ENCODE measurements at places on chromosomes 12 and 14.

- no peak for DNase-seq
Measured at GRCh38 chr14:99691111-99691885, 7.2 kb downstream of the CYP46A1 start.

DNA sequence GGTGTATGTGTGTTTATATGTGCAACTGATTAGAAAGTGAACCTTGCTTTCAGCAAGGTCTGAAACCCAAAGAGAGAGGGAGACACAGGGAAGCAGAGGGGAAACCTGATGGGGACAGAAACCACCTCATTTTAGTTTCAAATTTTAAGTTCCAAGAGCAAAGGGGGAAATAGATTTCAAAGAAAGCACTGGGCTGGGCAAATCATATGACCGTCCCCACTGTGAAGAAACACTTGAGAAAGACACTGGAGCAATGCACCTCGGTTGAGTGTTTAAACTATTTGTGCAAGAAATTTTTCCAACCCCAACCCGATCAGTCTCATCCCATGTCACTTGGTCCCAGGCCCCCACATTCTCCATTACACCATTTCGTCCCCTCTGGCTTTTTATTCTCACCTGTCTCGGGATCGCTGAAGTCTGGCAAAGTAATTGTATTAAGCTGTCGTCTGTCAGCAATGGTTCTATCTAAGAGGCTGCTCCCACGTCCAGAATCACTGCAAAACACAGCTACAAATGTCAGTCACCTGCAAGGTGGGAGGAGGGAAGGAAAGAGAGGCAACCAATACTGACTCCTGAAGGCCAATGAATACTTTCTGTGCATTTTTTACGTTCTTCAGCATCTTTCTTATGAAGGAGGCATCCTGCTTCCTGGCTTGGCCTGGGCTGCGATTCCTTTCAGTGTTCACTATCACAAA is 205.7 kb downstream of the TTC7B start:
- no peak for DNase-seq

DNA sequence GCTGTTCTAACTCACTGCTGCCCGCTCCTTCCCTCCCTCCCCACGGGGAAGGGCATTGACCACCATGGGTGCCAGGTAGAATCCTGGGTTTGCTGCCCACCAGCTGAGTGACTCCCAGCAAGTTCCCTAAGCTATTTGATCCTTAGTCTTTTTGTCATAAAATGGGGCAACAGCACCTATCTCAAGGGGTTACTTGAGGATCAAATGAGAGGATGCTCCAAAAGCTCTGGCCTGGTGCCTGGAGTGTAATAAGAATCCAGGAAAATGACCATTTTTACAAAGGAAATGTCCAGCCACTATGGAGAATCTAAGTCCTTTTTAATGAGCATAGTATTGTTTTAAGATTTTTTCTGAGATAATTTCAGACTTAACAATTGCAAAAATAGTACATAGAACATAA is 61.4 kb upstream of the CMKLR1 start:
- DNase-seq = no peak

- no peak for DNase-seq
Measured at GRCh38 chr14:106083082-106083481, 556.7 kb downstream of the TMEM121 start.

DNA sequence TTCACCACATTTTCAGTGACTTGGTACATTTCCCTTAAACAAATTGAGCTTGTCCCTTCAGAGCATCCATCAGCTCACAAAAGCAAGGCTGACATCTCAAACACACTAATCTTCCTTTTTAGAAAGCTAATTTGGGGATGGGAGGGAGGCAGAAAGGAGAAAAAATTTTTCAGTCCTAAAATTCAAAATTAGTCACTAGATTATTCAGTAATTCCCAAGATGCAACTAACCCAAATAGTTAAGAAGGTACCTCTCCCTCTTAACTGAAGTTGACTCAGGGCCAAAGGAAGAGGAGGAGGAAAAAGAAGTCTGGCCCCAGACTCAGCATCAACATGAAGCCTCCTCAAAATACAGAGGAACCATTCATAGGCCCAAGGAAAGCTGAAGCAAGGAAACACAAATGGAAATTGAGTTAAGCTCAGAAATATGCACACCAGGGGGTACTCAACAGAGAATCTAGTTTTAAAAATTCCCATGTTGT is 21.7 kb downstream of the CBX5 start:
- DNase-seq = no peak

- DNase-seq = peak; percentile 32
Measured at GRCh38 chr14:100221533-100222223, 17.3 kb upstream of the YY1 start.

- DNase-seq = no peak
Measured at GRCh38 chr12:110316861-110317260, 35.8 kb downstream of the ATP2A2 start.

- DNase-seq = no peak
Measured at GRCh38 chr12:108260969-108261368, 78.1 kb downstream of the CMKLR1 start.

GRCh38 chr14:34620839-34621238 is 9.1 kb downstream of the SNX6 start:
- no peak for DNase-seq

DNA sequence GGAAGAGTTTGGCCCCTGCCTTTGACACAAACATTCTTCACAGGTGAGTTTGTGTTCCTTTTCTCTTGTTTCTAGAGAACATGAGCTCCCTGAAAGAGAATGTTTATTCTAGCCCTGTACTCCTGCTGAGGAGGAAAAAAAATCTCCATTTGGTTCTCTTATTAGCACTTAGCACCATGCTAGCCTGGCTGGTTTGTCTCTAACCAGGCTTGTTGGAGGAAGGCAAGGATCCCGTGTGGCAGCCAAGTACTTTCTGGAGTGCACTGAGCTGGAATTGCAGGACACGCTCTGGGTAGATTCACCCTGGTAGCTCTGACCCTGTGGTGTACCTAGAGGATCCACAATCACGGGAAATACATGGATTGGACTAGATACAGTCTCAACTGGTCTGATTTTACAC is 41.9 kb downstream of the KCNA1 start:
- DNase-seq = no peak

DNA sequence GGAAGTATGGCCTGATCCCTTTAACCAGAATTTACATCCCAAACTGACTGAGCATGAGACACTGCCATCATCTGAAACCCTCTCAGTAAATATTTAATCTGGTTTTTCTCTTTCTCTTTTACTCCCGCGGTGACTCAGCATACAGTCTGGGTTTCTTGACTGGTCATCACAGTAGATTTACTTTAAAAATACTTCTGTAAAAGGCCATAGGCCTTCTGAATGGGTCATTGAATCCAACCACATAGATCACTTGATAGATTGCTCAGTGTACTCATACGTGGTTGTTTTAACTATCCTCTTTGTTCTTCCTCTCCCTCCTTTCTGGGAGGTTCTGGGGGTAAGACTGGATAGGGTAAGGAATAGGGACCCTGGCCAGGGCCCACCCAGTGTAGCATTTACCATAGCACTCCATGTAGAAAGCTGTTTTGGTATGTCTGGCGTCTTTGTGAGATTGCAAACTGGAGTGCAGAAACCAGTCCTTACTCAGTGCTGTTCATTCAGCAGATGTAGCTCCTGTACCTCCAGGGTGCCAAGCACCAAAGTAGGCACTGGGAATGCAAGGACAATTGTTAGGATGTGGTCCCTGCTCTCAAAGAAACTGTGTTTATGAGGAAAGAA is 165.7 kb downstream of the SRGAP1 start:
- no peak for DNase-seq

- no peak for DNase-seq
Measured at GRCh38 chr12:85836197-85837090, at the start of gene RASSF9. Gene RASSF9 (minus strand): TSS chr12:85836409. CDS start chr12:85836201, 208 bp downstream.

GRCh38 chr14:91444335-91445020 is 26.9 kb upstream of the CCDC88C start:
- DNase-seq = no peak

- no peak for DNase-seq
Measured at GRCh38 chr12:99984271-99985128, at the start of gene ANKS1B. Gene ANKS1B (minus strand): TSS chr12:99984936. CDS start chr12:99984237, 699 bp downstream.

DNA sequence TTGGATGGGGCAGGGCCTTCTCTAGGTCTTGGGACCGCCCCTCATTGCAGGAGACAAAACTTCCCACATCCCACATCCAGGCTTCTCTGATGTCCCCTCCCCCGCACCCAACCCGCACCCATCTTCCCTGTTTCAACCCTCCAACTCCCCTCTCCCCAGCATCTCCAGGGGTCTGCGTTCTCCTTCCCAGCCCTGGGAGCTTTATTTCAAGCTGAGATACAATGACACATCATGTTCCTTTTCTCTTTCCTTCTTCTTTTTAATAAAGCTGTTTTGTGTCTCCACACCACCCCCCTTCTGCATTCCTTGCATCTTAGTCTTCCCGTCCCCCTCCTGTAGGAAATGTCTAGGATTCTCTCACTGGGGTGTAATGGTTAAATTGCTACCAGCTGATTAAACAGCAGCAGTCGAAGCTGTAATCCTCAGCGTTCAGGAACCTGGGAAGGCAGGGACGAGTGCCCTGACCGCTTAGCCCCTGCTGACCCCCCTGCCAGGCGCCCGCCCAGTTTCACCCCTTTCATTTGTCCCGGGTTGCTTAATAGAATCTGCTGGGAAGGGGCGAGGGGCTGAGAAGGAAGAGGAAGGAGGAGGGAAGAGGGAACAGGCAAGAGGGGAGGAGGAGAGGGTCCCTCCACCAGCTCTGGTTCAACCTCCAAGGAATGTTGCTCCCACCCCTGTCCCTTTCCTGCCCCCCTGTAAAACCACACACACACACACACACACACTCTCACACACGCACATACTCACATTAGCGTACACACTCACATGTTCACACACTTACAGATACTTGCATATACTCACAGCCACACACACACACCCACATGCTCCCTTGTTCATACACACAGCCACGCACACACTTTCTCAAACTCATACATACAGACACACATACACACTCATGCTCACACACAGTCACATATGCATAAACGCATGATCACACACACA is 104.5 kb upstream of the MED13L start:
- no peak for DNase-seq

DNA sequence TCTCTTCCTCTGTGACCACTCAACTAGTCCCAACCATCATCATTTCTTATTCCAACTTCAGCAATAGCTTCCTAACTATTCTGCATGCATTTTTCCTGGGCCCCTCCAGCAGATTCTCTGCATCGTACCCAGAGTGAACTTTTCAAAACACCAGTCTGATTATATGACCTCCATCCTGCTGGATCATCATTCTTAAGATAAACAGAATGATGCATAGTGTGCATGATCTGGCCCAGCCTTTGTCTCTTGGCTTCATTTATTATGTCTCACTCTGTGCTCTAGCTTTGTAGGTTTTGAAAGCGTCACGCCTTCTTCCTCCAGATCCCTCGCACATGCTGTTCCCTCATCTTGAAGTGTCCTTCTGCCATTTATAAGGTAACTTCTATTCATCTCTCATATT is 46.3 kb upstream of the SLC38A4 start:
- no peak for DNase-seq

All from stimulated activated CD8-positive, alpha-beta memory T cell treated with anti-CD3 and anti-CD28 coated beads, Interleukin-15, amount 100 ng/mL, for 4 hours (primary cell).